ENCODE measurements at places on chromosomes 3 and 15.

GRCh38 chr15:47506329-47507100, 210.8 kb upstream of the SEMA6D start:
- no peak for DNase-seq

GRCh38 chr3:42712344-42712648, 9.7 kb upstream of the HHATL start:
- no peak for DNase-seq

DNA sequence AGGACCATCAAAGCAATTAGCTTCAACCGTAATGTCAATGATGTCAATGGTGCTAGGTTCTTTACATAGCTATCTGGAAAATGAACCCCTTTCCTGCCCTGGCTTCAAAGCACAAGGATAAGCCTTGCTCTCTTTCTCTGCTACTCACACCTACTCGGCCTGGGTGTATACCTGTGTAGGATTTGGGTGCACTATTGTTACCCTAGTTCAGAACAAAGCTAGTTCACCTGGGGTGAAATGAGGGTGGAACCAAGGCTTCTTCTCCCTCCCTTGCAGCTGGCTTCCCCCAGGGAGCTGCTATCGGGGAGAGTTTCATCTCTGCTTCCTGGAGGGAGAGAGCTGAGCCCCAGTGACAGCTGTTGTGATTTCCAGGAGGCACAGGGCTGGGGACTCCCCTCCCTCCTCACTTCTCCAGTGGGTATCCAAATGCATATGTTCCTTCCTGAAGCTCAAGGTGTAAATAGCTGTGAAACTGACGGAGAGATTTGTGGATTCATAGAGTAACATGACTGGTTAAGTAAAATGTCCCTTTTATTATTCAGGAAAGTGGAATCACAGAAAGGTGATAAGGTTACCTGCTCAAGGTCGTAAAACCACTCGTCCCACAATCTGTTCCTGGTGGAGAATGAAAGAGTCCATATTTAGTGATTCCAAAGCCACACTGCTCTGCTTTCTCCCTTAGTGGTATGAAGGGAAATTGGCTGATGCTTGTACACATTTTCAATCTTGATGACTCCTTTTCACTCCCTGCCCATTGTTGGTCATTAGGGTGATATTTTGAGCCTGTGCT, 11.8 kb upstream of the C3orf70 start:
- no peak for DNase-seq

DNA sequence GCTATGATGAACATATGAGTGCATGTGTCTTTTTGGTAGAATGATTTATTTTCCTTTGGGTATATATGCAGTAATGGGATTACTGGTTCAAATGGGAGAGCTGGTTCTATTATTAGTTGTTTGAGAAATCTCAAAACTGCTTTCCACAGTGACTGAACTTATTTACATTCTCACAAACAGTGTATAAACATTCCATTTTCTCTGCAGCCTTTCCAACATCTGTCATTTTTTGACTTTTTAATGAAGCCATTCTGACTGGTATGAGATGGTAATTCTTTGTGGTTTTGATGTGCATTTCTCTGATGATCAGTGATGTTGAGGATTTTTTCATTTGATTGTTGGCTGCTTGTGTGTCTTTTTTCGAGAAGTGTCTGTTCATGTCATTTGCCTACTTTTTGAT, 1124.2 kb downstream of the NAALADL2 start:
- no peak for DNase-seq

GRCh38 chr3:51075221-51075775, 309.8 kb upstream of the MANF start:
- DNase-seq: no peak
